Keratinocyte (primary cell): ENCODE measurements at places on chromosomes 13 and 19. TPM values are rescaled to one million over a fixed set of nuclear protein-coding genes. Genes with fewer than 3 reads are reported as not detected.

ANO8 gene
- polyA plus RNA-seq, result 1.1 to 2.7 TPM (median 1.6 TPM) in 3 replicates

GRCh38 chr19:32223595-32224370, 121.6 kb upstream of the ZNF507 start:
- no peak overlapping the region for H3K27ac ChIP-seq
- peaks cover 15% of the 10 kb centered on the region for H3K27me3 ChIP-seq
- no peak for DNase-seq
- H3K36me3 ChIP-seq, result no peaks in the 10 kb centered on the region

GRAMD1A gene
- polyA plus RNA-seq, result 22.1 to 26.8 TPM (median 24.6 TPM) in 3 replicates

C19orf81 gene
- polyA plus RNA-seq, result not detected in 3 replicates

C13orf46 gene
- polyA plus RNA-seq, result 0.03 to 0.10 TPM in 2 of 3 replicates, not detected in the other

- H3K4me3 ChIP-seq, result no peak overlapping the region
- no peak for DNase-seq
- H3K4me1 ChIP-seq, result peaks cover 5% of the 10 kb centered on the region
- peaks cover 2% of the 10 kb centered on the region for H3K36me3 ChIP-seq
These were observed 5.2 kb upstream of the DPP9 start for GRCh38 chr19:4728871-4729270.

DNA sequence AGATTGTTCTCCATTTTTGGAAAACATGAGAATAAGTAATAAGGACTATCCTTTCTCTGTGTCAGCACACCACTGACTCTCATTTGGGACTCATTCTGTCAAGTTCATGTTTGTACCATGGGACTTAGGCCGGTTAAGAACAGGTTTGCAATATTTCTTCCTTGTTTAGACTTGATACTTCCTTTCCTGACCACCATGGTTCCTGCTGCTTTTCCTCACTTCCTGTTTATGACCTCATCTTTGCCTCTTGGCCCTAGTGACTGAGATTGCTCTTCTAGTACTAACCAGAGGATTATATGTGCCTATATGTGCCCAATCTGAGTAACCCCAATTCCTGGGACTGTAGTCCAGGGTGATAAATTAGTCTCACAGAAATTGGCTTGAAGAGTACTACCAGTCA, 32.5 kb upstream of the NDFIP2 start:
- no peak overlapping the region for H3K4me3 ChIP-seq
- H3K36me3 ChIP-seq, result no peaks in the 10 kb centered on the region
- H3K4me1 ChIP-seq, result peaks cover 8% of the 10 kb centered on the region

- no peaks in the 10 kb centered on the region for H3K27me3 ChIP-seq
- no peak overlapping the region for H3K4me3 ChIP-seq
- H3K36me3 ChIP-seq, result peaks cover 59% of the 10 kb centered on the region
- no peak for DNase-seq
- H3K4me1 ChIP-seq, result no peaks in the 10 kb centered on the region
- H3K27ac ChIP-seq, result no peak overlapping the region
These were observed 24.6 kb downstream of the SPC24 start for GRCh38 chr19:11130824-11131455.

DNA sequence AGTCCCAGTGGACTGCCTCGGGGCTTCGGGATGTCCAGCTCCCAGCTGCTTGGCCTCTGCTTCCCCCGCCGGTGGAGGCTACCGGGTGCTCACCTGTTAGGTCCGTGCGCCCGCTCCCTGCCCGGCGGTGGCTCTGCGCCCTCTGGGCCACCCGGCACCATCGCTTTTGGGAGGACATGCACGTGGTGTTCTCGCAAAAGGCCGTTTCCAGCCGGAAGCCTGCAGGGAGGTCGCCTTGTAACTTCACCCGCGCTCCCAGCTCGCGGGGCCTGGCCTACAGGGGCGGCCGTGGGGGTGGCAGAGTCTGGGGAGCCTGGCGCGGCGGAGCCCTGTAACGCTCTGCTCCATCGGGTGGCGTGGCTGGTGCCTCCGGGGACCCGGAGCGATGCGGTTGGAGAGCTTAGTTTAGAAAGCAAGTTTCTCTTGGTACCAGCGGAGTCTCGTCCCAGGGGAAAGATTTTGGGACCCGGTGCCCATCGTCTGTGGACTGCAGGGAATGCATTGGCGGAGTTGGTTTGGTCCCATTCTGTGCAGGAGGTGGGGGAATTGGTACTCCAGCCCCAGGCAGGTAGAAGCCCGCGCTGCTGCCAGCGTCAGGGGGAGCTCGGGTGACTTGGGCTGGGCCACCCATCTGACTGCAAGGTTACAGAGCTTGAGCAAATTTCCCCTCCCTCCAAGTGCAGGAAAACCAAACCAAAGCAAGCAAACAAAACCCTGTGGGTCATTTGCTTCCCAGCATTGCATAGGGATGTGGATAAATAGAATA, 673 bp downstream of the SPATA13 start:
- no peaks in the 10 kb centered on the region for H3K36me3 ChIP-seq
- no peak overlapping the region for H3K27ac ChIP-seq
- H3K4me3 ChIP-seq, result peak overlapping the region; percentile 78
- peaks cover 14% of the 10 kb centered on the region for H3K27me3 ChIP-seq
- H3K4me1 ChIP-seq, result peaks cover 14% of the 10 kb centered on the region
- no peak for DNase-seq

DNA sequence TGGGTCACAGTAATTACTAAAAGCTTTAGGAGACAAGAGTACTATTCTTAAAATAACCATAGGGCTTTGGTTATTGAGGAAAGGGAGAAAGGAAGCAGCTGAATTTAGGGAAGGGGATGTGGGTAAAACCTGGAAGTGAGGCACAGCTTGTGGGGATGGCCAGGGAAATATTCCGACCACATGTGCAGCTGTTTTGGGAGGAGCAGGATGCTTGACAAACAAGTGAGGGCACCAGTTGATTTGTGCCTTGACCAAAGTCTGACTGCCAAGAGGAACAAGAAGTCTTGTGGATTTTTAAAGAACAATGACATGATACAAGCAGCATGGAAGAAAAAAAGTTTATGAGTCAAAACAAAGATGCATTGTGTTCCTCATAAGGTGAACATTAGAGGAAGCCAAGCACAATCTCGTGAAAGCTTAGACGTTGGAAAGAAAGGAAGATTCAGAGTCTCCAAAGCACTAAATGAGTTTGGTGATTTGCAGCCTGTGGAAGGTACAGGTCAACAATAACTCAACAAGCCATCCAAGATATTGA, 108.5 kb upstream of the GPC6 start:
- H3K27me3 ChIP-seq, result no peaks in the 10 kb centered on the region
- H3K4me1 ChIP-seq, result no peaks in the 10 kb centered on the region
- no peak overlapping the region for H3K27ac ChIP-seq
- no peaks in the 10 kb centered on the region for H3K36me3 ChIP-seq

DNA sequence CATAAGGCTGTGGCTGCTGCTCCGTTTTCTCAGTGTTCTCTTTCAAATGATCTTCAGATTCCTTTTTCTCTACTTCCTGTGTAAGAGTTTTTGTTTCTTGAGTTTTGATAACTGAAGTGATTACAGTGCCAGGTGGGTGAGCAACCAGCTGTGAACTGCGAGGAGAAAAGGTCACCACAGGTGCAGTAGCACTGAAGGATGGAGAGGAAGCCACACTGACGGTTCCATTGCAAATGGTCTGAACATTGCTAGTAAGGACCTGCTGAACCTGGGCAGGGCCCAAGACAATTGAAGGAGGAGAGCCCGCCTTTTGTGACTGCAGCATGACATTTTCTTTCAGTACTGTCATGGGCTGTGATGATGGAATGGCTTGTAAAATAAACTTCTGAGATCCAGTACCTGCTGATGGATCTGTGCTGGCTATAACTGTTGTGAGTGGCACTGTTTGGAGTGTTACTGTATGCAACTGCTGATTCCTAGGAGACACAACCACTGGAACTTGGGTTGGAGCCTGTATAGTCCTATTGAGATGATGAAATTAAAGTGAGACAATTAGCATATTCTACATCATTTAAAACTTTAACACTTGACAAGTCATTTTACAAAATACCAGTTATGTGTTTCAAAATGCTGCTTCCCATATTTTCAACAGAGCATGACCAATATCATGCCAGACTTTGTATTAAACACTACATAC, 85.5 kb downstream of the ELF1 start:
- H3K36me3 ChIP-seq, result peaks cover 15% of the 10 kb centered on the region
- no peak overlapping the region for H3K27ac ChIP-seq
- H3K27me3 ChIP-seq, result no peaks in the 10 kb centered on the region
- no peak for DNase-seq
- no peak overlapping the region for H3K4me3 ChIP-seq
- no peaks in the 10 kb centered on the region for H3K4me1 ChIP-seq

PDX1 gene
- polyA plus RNA-seq, result not detected in 3 replicates

GRCh38 chr13:66855131-66855530, 375.0 kb downstream of the PCDH9 start:
- no peak overlapping the region for H3K27ac ChIP-seq
- H3K27me3 ChIP-seq, result no peaks in the 10 kb centered on the region
- no peaks in the 10 kb centered on the region for H3K36me3 ChIP-seq
- DNase-seq, result no peak
- peaks cover 5% of the 10 kb centered on the region for H3K4me1 ChIP-seq
- H3K4me3 ChIP-seq, result no peak overlapping the region

DACT3 gene
- 0.03 to 0.14 TPM (median 0.04 TPM) in 3 replicates for polyA plus RNA-seq

DNA sequence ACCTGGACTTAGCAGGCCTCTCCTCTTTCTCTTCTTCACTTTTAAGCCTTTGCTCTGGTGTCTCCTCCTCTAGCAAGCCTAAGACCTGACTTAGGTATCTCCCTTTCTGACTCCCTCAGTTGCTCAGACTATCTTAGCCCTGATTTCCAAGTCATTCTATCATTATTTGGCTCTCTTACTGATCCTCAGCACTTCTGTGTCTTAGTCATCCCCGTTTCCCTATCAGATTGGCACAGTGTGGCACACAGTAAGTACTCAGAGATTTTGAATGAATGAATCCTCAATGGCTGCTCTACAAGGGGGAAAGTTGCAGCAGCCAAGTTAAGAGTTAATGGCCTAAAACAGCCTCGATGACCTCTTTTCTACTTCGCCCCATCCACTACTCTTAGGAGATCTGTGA, 8.2 kb downstream of the KCTD12 start:
- H3K36me3 ChIP-seq, result no peaks in the 10 kb centered on the region
- DNase-seq, result no peak
- no peak overlapping the region for H3K4me3 ChIP-seq
- H3K27me3 ChIP-seq, result no peaks in the 10 kb centered on the region
- H3K4me1 ChIP-seq, result peaks cover 20% of the 10 kb centered on the region
- no peak overlapping the region for H3K27ac ChIP-seq

DNA sequence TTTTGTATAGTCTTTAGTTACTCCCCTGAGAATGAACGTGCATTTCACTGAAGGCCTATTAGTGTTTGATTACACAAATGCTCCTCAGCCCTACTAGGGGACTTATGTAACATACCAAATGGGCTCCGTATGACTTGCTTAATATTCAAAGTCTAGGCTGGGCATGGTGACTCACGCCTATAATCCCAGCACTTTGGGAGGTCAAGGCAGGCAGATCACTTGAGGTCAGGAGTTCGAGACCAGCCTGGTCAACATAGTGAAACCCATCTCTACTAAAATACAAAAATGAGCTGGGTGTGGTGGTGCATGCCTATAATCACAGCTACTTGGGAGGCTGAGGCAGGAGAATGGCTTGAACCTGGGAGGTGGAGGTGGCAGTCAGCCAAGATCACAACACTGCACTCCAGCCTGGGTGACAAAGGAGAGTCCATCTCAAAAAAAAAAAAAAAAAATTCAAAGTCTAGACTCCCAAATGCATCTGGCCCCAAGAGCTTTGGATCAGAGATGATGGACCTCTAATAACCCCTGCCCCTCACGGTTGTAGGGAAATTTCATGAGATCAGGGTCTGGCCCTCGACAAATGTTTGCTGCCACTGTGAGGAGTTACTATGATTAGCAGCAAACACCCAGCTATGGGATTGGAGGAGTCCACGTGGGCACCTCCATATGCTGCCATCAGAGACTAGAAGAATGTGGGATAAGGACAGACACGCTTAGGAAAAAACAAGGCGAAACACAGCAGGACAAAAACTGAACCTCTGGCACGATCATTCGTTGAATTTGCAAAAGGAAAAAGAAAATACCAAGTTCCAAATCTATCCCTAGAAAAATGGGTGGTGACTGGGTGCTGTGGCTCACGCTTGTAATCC, 4.6 kb downstream of the FBXO17 start:
- peaks cover under 1% of the 10 kb centered on the region for H3K4me1 ChIP-seq
- H3K36me3 ChIP-seq, result no peaks in the 10 kb centered on the region
- DNase-seq, result no peak
- H3K27ac ChIP-seq, result no peak overlapping the region
- H3K4me3 ChIP-seq, result no peak overlapping the region

TMEM150B gene
- not detected in 3 replicates for polyA plus RNA-seq

DNA sequence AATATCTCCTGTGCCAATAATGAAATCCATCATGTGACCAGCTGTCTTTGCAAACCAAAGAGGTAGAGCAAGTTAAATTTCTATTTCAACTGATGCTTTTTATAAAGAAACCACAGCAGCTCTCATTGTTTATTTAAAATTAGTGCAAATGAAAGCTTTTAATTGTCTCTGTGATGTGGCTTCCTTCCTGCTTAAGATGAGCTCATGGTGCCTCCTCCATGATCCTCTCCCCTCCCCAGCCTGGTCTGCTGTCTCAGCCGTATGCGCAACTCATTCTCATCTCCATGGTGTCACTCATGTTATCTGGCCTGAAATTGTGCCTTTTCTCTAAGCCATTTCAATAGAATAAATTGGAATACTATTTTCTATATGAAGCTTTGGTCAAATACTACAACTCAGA, 270.6 kb downstream of the FGF14 start:
- peaks cover 8% of the 10 kb centered on the region for H3K4me1 ChIP-seq
- H3K27me3 ChIP-seq, result no peaks in the 10 kb centered on the region
- H3K4me3 ChIP-seq, result no peak overlapping the region
- H3K36me3 ChIP-seq, result no peaks in the 10 kb centered on the region
- no peak for DNase-seq

DNA sequence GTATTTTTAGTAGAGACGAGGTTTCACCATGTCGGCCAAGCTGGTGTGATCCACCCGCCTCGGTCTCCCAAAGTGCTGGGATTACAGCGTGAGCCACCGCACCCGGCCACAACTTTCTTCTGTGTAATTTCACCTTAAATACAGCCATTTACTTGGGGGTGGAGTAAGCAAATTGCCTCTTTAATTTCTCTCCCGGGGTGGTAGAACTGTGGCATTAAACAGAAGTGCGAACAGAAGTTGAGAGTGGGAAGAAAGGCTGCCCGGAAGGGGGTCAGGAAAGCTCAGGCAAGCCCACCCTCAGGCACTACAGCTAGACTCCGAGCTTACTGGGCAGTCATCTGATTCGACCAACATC, 475 bp upstream of the DNAJC15 start:
- H3K4me1 ChIP-seq, result peaks cover 11% of the 10 kb centered on the region
- DNase-seq, result no peak
- no peaks in the 10 kb centered on the region for H3K27me3 ChIP-seq
- peak overlapping the region; percentile 90 for H3K27ac ChIP-seq
- H3K36me3 ChIP-seq, result no peaks in the 10 kb centered on the region

GRCh38 chr19:2287585-2288337, 5.8 kb upstream of the PEAK3 start:
- peaks cover 49% of the 10 kb centered on the region for H3K27me3 ChIP-seq
- DNase-seq, result no peak
- H3K36me3 ChIP-seq, result no peaks in the 10 kb centered on the region

- no peak overlapping the region for H3K27ac ChIP-seq
- peak; percentile 33 for DNase-seq
- no peaks in the 10 kb centered on the region for H3K4me1 ChIP-seq
- no peaks in the 10 kb centered on the region for H3K27me3 ChIP-seq
- H3K4me3 ChIP-seq, result no peak overlapping the region
- H3K36me3 ChIP-seq, result no peaks in the 10 kb centered on the region
These were observed 9.1 kb upstream of the LHFPL6 start for GRCh38 chr13:39612023-39612637.

SSC5D gene
- polyA plus RNA-seq, result not detected in 3 replicates
